ENCODE measurements at places on chromosomes 6 and 20. TPM values are rescaled to one million over a fixed set of nuclear protein-coding genes. Genes with fewer than 3 reads are reported as not detected.

The CBLN4 gene
- total RNA-seq: not detected

The GPR63 gene
- total RNA-seq: 0.68 TPM

The MYBL2 gene
- total RNA-seq: 76.8 TPM

The FNDC1 gene
- 0.21 TPM for total RNA-seq

The EXOC2 gene
- total RNA-seq: 12.6 TPM

The BPIFB1 gene
- 0.12 TPM for total RNA-seq

The MUC22 gene
- 0.01 TPM for total RNA-seq

The EEF1A2 gene
- total RNA-seq: 177 TPM

The MEP1A gene
- not detected for total RNA-seq

The FLRT3 gene
- total RNA-seq: 1.6 TPM

The RGS17 gene
- total RNA-seq: 5.9 TPM

The SOBP gene
- 1.2 TPM for total RNA-seq

The OXT gene
- total RNA-seq: not detected

The CTCFL gene
- not detected for total RNA-seq

The GSTA2 gene
- total RNA-seq: 0.06 TPM

The HAO1 gene
- total RNA-seq: not detected

The RSPH4A gene
- total RNA-seq: 0.24 TPM

The TRDN gene
- total RNA-seq: not detected

The GTSF1L gene
- total RNA-seq: not detected

The LRRN4 gene
- not detected for total RNA-seq

The TXLNB gene
- total RNA-seq: not detected

The PTCRA gene
- not detected for total RNA-seq

All from A549 treated with DMSO at 1 μM for 4 hours (cell line).